ENCODE measurements at places on chromosomes 3 and 15.
A peak's percentile ranks its signal among the peaks of the same experiment; 100 is the strongest.

DNA sequence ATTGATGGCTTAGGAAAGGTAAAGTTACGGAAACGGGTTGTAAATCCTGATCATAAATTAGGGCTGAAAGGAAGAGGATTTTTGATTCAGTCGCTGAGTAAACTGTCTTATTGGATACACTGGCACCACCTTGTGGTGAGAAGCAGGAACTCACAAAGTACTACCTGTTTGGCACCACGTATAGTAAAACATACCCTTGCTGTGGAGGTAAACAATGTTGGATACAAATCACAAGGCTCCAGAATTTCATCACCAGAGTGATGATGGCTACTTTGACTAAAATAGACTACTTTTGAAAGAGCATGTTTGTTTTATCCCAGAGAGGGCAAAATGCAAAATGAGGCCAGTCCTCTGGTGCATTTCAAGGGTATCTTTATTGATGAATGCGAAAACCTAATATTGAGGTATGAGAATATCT lies 216.9 kb downstream of the IGSF11 start:
- peak; percentile 17 for DNase-seq

DNA sequence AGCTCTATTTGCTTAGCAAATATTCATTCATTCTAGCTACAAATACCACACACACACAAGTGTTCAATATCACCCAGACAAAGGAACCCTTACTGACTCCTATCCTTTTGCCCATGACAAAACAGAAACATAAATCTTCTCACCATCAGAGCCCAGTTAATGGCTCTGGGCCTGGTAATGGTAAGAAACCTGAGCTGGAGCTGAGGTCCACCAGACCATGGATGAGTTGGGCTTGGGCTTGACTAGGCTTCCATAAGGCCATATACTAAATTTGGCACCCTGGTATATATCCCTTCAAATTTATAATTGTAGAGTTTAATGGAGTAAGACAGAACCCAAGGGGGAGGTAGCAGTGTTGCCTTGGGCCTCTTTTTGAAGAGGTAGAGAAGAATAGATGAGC lies 29.4 kb downstream of the GPR176 start:
- DNase-seq = no peak

DNA sequence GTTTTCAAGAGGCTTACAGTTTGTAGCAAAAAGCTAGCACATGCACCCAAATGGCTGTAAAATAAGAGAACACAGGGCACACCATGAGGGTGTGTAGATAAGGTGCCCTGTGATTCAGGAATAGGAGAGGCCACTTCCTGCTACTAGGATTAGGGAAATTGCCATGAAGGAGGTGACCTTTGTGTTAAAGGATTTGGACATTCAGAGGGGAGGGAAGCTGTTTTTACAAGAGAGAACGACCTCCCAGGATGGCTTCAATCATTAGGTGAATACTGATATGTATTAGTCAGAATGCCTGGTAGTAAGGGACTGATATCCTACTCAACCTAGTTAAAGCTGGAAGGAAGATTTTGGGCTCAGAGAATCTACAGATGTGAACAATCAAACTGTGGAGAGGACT lies 35.7 kb upstream of the ABHD17C start:
- DNase-seq = no peak

DNA sequence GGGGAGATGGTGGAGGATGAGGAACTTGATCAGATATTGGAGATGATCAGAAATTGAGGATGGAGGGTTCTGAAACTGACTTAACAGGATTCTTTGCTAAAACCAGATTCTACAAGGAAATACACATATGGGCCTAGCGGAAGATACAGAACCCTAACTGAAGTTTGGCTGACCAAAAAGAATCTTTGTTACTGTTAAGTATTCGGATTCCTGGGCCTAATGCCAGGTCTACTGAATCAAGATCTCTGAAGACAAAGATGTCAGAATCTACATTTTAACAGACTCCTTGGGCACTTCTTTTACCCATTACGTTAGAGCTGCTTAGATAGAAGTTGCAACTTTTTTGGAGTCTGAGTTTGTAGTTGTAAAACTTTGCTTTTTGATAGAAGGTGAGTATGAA lies 137.7 kb downstream of the FNDC3B start:
- DNase-seq = no peak

- no peak for DNase-seq
These were observed 221.2 kb downstream of the NTRK3 start for GRCh38 chr15:88035381-88035780.

DNA sequence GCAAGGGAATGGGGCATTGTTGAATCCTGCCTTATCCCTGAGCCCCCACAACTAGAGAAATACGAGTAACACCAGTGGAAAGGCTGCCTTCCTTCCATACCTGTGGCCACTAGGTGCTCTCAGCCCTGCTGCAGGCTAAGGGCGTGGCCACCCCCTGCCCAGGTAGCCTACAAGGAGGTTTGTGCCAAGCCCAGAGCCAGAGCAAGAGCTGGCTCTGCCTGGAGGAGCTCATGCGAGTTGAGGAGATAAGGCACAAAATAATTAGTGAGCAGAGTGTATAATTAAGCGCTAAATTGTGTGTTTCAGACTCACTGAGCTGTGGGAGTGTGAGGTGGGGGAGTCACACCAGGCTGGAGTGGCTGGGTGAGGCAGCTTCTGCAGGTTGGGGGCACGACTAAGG lies 49.2 kb downstream of the TPRA1 start:
- no peak for DNase-seq

DNA sequence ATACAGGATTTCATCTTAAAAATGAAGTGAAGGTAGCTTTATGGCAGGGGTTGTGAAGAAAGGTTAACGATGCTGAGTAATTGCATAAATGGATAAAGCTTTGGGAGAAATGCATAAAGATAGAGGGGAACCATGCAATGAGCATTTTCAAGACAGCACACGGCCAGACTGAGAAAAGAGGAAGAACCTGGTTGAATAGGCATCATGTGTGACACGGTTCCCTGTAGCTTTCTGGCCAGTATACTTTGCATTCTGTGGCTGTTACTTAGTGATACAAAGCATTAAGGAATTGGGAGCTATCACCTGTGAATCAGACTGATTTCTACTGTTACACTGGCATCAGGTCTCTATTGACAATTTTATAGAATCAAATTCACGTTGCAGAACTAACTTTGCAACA lies 33.3 kb downstream of the NR2C2 start:
- DNase-seq = no peak

DNA sequence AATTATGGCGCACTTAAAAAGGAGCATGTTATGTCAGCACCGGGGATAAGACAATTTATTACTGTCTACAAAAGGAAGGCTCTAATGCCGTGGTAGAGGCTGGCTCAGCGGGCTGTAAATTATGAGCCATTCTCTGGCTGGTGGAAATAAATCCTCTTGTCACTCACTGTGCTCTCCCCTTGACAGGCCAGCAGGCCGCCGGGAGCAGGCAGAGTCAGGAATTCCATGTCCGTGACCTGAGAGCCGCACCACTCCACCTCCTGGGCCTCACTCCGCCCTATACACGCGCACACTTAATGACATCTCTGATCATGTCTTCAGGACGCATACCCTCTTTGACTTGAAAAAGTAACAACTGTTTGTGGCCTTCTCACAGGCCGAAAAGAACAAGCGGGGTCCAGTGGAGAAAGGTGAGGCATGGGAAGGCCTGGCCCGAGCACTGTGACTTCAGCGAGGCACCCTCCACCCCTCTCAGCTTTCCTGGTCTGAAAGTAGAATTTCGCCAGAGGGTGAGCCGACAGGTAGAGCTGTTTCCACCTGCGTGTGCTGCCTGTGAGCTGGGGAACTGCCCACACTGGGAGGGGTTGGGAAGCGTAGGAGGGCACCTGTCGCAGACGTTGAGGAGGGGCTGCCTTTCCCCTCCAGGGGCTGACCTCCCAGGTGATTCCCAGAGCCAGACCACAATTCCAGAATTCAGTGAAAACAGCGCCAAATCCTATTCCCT lies 13.2 kb upstream of the PCSK6 start:
- DNase-seq = no peak
